ENCODE measurements at places on chromosomes 2 and 18.

GRCh38 chr2:111159641-111160040 is 38.9 kb downstream of the BCL2L11 start:
- DNase-seq = no peak

DNA sequence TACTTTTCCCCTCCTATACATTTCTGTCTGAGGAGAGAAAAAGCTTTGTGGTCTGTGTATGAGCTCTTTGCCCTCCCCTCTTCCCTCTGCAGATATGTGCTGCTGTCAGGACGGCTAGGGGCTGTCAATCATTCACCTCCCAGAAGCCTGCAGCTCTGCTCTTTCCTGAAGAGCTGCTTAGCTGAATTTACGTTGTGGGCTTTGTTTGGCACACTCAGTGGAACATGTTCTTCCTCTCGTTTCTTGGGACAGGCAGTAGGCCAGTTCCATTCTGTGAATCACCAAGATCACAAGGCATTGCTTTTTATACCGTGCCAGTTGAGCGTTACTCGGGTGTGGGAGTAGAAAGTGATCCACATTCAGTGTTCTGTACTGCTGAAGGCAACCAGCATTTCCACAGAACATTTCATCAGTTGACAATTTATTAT is 136.7 kb downstream of the LAMA3 start:
- no peak for DNase-seq

GRCh38 chr2:20149703-20150030 is 75.3 kb downstream of the SDC1 start:
- no peak for DNase-seq

GRCh38 chr2:6647046-6647445 is 218.7 kb downstream of the CMPK2 start:
- no peak for DNase-seq

DNA sequence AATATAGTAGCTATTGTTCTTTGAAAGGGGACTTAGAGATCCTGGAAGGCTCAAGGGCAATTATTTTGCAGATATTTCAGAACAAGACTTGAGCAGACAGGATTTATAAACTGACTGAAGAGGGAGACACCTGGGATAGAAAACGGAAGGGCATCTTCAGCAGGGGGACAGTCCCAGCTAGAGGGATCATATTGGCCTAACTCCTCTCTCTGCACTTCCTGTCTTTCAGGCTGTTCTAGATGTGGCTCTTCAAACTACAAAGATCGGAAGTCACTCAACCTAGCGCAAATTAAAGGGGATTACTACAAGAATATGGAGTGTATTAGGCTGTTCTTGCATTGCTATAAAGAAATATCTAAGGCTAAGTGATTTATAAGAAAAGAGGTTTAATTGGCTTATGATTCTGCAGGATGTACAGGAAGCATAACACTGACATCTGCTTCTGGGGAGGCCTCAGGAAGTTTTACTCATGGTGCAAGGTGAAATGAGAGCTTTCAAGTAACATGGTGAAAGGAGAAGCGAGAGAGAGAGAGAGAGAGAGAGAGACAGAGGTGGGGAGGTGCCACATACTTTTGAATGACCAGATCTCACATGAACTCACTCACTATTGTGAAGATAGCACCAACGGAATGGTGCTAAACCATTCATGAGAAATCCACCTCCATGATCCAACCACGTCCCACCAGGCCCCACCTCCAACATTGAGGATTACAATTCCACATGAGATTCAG is 5.3 kb upstream of the CTIF start:
- DNase-seq = no peak

- no peak for DNase-seq
Observed at GRCh38 chr2:19312949-19313348, 45.5 kb downstream of the OSR1 start.

GRCh38 chr2:201685156-201685555 is 13.3 kb downstream of the MPP4 start:
- no peak for DNase-seq

DNA sequence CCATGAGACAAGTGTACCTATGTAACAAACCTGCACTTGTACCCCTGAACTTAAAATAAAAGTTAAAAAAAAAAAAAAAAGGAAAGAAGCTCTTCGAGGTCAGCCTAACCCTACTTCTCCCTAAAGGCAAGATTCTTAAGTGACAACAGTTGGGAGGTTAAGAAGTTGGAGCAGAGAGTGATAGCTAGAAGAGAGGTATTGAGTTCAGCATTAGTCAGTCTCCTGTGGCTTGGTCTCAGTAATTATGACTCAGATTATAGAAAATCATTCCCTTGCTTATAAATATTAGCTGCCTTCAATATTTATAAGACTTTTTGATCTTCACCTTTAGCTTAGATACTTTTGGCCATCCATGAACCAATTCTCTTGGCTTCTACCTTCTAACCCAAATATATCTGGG is 926.8 kb upstream of the SLC39A10 start:
- DNase-seq = no peak

DNA sequence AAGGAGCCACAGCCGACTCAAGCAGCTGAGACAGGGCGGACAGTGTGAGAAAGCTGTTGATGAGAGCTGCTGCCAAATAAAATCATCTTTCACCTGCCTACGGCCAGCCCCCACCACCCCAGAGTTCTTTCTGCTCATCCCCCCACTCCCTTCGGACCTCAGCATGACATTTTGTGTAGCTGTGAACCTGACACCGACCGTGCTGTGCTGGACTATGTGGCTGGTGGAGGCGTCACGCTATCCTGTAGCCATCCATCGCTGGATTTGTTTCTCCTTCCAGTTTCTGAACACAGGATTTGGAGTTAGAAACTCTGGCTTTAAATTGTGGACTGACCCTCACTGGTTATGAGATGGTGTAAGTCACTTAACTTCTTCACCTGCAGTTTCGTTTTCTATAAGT is 317.3 kb downstream of the DCDC2C start:
- no peak for DNase-seq

- DNase-seq = no peak
Observed at GRCh38 chr2:133977405-133977804, 276.5 kb upstream of the MGAT5 start.

- DNase-seq = no peak
Observed at GRCh38 chr2:25332571-25332970, 9.2 kb downstream of the DNMT3A start.

DNA sequence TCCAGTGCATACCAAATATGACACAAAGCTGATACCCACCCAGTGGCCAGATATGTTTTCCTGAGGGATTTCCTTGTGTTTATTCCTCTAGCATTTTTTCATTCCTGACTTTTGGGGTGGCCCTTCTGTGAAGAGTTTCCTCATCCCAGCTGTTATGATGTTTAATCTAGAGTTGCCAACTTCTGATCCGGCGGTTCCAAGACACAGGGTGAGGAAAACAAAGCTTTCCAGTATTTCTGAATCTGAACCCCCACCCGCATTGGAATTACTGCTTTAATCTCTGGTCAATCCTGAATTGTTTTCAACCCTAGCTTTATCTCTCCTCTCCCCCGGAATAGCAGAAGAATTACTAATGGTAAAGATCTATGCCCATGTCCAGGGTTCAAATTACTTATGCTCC is 39.2 kb upstream of the PNPT1 start:
- DNase-seq = no peak

- no peak for DNase-seq
Observed at GRCh38 chr2:97967931-97968627, 27.7 kb downstream of the TMEM131 start.

- no peak for DNase-seq
Observed at GRCh38 chr2:24237313-24237712, 62.5 kb downstream of the FAM228A start.

DNA sequence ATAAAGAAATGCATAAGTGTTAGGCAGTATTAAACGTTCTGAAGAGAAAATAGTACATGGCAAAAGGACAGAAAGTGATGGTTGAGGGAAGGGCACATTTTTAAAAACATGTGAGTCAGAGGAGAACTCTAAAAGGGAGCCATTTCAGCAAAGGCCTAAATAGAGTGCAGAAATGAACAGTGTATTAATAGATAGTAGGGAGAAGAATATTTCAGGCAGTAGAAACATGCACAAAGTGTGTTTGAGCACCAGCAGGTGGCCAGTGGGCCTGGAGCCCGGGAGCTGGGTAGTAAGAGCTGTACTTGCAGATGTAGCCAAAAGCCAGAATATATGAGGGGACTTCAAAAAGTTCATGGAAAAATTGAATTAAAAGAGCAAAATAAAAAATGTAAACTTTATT is 288.1 kb upstream of the FIGN start:
- no peak for DNase-seq

- no peak for DNase-seq
Observed at GRCh38 chr2:43067254-43068040, 159.0 kb downstream of the ZFP36L2 start.

DNA sequence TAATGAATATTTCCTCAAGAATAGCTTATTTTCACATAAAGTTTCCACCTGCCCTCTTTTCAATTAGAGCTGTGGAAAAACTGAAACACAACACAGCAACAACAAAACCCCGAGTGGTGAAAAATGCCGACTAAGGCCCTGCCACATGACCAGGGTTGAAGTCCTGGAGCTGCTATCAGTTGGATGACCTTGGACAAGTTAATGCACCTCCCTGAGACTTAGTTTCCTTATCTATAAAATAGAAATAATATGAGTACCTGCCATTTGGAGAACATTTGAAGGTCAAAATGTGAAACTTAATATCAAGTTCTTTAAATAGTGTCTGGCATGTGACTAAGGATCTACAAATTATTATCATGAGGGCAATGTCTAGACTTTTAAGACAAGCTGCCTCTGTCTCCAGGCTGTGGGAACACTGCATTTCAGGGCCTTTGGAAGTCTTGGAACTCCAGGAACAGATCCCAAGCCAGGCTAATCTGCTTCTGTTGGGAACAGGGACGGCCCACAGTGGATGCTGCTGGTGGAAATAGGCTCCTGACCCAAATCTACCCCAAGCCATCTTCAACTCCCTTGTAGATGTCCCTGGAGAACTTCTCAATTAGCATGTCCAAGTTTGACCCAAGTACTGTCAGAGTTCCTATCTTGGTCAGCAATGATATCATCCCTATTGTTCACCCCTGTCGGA is 42.0 kb upstream of the TRIB2 start:
- DNase-seq = no peak

DNA sequence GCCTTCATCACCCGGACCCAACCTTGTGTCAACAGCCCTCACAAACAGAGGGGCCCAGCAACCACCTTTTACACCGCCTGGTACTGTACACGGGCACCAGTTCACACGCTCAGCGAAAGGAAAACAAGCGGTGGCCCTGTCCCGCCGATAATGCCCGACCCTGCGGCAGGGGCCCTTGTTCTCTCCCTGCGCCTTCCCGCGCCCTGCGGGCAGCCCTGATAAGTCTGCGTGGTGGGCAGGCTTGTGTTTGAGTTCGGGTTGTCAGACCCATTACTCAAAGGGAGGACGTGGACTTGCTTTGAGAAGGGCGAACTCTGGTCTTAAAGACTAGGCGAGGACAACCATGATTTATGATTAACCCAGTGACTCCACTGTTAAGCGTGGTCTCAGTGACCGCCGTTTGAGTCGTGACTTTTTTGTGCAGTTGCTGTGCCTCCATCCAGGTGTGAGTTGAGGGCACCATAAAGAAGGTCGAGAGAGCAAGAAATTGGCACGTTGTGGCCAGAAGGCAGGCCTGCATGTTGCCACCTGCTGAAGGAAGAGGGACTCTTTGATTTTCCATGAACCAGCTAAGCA is 167.4 kb upstream of the GATA6 start:
- no peak for DNase-seq

DNA sequence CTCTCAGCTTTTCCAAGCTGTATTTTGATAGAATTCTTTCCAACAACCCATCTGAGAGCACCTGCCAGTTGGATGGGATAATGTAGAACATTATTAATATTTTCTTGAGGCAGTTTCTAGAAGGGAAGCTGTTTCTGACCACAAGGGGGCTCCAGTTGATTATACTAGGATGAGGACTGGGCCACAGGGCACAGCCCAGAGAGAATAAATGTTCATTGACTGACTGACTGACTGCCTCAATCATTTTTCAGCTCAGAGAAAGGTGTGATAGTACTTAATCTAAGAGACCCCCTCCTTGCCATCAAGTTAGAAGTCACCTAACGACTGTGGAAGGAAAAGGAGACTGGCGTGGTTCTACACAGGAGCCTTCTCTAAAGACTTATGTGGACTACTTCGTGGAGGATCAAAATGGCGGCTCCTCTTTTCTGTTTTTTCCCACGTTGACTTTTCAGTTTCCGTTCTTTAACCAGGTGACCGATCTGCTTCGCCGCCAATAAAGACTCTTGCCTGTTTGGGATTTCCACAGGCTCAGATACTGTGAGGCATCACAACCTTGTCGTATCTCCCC is 31.9 kb upstream of the CREG2 start:
- peak; percentile 9 for DNase-seq

- DNase-seq = no peak
Observed at GRCh38 chr2:97844311-97844859, 131.0 kb downstream of the ZAP70 start.

- DNase-seq = no peak
Observed at GRCh38 chr2:215793747-215794595, 219.4 kb downstream of the MREG start.

DNA sequence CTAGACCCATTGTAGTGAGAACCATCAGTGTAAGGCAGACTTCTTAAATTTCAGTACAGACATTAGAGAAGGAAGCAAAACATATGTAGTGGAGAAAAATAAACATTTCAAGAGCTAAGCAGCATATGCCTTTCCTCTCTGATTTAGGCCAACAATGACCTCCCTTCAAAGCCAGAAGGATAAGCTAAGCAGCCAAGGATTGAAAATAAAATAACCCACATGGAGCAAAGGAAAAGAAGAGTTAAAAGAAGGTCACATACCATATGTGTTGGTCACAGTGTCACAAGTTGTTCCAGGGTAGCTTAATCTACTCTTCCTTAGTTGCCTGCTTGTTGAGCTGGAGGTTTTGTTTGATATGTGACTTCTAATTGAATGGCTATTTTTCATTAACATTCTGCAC is 15.6 kb upstream of the LAMA1 start:
- DNase-seq = no peak

DNA sequence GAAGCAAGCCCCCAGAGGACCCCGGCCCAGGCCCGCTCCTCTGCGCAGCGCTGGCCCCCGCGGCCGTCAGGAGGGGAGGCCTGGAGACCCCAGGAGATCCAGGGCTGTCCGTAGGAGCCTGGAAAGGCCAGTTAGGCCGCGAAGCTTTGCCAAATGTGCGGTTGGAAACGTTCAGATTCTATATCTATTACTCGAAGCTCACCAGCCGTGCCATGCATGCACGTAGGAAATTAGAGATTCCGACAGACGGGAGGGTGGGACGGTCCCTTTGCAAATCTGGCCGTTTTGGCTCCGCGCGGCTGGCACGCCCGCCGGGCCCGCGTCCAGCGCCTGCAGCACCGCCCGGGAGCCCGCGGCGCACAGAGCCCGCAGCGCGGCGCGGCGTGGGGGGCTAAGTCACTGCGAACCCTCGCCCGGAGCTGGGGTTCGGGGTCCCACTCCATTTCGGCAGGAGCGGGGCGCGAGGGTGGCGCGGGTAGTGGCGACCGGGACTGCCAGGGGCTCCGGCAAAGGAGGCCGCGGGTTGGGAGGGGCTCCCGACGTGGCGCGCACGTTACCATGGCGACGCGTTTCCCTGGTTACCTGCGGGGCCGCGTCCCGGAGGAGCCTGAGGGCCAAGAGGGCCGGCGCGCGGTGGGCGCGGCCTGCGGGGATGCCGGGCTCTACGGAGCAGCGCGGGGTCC is 488.6 kb upstream of the SMIM21 start:
- no peak for DNase-seq

Data from GM18507 (cell line).